ENCODE measurements at places on chromosomes 3 and 15.
A peak's percentile ranks its signal among the peaks of the same experiment; 100 is the strongest.

- peak; percentile 34 for DNase-seq
These were observed 90.6 kb upstream of the AKAP13 start for GRCh38 chr15:85289677-85290365.

- no peak for DNase-seq
These were observed 3.9 kb downstream of the HHLA2 start for GRCh38 chr3:108300103-108300849.

- no peak for DNase-seq
These were observed 1186.7 kb upstream of the EPHA6 start for GRCh38 chr3:95627697-95628096.

DNA sequence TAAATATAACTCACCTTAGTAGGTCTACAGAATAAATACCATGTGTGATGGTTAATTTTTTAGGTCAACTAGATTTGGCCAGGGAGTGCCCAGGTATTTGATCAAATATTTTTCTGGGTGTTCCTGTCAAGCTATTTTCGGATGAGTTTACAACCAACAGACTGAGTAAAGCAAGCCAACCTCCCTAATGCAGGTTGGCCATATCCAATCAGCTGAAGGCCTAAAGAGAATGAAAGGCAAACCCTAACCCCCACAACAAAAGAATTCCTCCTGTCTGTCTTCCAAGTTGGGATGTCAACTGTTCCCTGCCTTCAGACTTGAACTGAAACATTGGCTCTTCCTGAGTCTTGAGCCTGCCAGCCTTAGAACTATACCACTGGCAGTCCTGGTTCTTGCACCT is 28.6 kb downstream of the TASOR start:
- no peak for DNase-seq

GRCh38 chr3:122263974-122264588 is 61.0 kb upstream of the CSTA start:
- no peak for DNase-seq

- DNase-seq: no peak
These were observed 77.2 kb downstream of the ATG7 start for GRCh38 chr3:11349446-11349845.

GRCh38 chr15:32869776-32870175 is 152.0 kb downstream of the GREM1 start:
- DNase-seq: no peak

DNA sequence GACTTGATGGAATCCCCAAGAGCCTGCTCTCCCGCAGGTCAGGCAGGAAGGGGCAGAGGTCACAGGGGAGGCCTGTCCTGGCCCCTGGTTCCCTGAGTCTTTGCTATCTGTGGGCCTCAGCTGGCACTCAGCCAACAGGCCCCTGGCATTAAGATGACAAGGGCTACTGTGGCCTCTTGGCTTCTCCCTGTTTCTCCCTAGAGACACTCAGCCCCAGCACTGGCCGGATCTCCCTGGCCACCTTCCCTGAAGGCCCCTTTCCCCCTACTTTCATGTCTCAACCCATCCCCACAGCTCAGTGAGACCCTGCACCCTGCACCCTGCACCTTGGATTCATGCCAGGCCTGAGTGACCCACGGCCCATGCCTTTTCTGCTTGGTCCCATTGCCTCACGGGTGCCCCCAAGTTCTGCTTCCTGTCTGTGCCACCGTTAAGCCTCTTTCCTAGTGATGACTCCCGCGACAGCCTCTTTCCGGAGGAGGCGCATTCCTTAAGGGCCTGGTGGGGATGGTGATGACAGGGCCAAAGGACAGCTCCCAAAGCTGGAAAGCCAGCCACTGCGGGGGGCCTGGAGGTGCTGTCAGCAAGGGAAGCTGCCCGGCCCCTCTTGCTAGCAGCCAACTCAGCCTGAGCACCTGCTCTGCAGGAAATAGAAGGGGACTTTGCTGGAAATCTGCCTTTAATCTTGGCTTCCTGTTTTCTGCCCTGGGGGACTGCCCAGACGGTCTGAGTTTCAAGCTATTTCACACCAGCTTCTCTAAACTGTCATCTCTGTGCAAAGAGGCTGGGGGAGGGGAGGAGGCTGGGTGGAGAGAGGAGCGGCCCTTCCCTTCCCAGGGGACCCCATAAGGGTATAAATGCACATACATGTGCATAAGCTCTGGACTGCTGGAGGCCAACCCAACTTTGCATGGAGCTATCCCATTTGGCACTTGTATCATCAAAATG is 4.8 kb upstream of the CSK start:
- no peak for DNase-seq

DNA sequence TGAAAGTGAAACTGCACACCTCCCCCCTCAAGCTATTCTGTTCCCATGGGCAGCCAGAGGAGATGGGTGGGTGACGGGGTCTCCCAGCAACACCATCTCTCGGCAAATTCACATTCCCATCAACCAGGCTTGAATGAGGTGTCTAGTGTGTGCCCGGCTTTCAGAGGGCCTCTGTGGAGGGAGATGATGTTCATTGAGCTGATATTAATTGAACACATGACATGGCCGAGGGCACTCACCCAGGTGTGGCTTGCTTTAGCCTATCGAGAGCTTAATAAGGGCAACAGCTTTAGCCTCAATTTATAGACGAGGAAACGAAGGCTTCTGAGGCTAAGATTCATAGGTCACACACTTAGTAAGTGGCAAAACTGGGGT is 288.0 kb downstream of the UACA start:
- no peak for DNase-seq

GRCh38 chr15:68464448-68465090 is 32.6 kb upstream of the ITGA11 start:
- peak; percentile 52 for DNase-seq

DNA sequence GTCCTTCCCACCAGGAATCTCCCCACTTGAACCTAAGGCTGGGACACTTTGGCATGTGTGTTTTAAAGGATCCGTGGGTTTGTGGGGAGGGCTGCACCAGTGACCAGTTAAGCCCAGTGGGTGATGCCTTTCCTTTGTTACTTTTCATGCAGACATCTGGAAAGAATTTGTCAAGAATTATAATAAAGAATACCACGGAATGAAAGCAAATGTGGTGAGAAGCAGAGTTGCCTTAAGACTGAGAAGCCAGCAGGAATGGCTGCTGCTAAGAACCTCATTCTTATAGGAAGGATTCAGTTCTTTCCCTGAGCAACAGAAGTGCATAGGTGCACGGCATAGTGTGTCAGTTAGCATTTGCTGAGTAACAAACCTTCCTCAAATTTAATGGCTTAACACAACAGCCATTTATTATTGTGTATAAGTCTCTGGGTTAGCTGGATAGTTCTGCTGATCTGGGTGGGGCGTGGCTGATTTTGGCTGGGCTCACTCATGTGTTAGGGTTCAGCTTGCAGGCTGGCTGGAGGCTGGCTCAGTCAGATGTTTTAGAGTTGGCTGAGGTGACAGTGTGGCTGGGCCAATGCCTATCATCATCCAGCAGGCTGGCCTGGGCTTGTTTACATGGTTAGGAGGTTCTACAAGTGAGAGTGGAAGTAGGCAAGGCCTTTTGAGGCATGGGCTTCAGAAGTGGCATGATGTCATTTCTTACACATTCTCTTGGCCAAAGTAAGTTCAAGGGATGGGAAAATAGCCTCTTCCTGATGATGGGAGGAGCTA is 262.7 kb upstream of the CTDSPL start:
- no peak for DNase-seq

DNA sequence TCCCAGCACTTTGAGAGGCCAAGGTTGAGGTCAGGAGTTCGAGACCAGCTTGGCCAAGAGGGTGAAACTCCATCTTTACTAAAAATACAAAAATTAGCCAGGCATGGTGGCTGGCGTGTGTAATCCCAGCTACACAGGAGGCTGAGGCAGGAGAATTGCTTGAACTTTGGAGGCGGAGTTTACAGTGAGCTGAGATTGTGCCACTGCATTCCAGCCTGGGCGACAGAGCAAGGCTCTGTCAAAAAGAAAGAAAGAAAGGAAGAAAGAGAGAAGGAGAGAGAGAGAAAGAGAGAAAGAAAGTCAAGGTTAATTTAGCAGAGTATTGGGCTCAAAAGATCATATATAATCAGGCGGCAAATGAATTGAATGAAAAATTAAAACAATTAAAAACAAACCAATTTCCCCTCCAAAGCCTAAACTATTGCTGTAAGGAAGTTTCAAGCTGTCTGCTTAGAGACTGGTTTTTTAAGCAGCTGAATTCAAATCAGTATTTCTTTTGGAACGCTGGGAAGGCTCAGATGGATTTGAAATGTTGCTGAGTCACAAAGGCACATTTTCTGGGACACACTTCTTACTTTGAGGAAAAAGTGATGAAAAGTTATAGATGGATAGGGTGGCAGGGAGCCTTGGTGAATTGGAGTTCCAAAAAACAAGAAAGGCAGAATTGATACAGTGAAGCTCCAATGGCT is 81.3 kb upstream of the BHLHE40 start:
- no peak for DNase-seq

DNA sequence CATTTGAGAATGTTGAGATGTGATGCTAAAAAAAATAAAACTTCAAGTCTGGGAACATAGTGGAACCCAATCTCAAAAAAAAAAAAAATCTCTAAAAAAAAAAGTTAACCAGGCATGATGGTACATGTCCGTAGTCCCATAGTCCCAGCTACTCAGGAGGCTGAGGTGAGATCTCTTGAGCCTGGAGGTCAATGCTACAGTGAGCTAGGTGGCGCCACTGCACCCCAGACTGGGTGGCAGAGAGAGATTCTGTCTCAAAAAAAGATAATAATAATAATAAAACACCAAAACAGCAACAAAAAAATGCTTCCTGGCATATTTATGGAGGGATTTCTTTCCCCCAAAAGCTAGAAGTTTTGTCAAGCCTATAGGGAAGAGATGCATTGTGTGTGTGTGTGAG is 361.6 kb downstream of the ROBO1 start:
- no peak for DNase-seq

DNA sequence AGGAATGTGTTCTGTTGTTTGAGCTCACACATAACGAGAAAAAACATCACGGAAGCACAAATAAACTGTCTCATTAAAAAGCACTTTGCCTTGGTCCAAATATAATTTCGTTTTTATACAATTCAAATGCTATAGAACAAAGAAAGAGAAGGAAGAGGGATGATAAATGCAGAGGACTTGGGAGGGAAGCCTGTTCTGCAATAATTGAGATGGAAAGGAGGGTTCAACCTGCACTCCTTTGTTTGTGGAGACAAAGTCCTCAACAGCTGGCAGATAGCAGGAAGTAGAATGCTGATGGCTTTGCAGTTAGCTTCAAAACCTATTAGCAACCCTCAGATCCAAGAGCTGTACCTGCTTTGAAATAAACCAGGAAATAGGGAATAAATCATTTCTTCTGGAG is 1010.8 kb downstream of the FHIT start:
- no peak for DNase-seq

DNA sequence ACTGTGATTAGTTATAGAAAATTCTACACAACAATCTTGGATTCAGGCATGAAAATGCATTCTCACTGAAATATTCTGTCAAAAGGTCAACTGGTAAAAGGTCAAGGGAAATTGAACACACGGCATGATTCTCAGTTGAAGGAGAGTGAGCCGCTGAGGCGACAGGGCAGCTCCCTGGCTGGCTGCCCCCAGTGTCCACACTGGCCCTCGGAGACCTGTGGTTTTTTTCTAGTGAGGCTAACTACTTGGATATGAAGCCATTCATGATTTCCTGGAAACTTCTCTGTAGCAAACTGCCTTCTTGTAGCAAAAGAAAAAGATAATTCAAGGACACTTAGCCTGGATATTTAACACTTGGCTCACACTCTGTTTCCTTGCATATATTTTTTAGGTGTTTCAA is 37.2 kb downstream of the AADACL2 start:
- DNase-seq: peak; percentile 12

DNA sequence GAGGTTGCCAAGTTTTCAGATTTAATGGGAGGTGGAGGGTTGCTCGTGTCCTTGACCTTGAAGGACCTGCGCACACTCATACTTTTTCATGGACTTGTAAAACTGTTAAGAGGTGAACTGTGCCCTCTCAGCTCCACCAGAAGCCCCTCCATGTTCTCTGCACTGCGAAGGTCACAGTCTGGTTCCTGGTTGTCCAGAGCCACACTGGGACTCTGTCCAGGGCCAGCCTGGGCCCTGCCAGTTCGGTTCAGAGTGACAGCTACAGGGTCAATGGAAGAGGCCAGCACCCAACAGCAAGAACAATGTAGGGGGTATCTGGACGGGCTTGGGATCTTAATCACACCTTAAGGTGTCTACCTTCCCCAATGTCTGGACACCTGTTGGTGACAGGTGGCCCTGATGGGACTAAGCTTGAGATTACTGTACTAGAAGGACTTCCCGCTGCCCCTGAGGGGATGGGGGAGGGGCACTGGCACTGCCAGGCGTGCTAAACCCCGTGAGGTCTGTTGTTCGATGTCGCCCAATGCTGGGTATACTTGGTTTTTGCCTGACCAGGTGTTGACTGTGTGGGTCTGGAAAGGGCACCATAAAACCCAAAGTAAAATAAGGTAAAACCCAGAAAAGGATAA is 34.7 kb downstream of the GRK7 start:
- no peak for DNase-seq

GRCh38 chr15:79743032-79743431 is 153.8 kb downstream of the MTHFS start:
- peak; percentile 5 for DNase-seq

- no peak for DNase-seq
These were observed 142.8 kb downstream of the TGFBR2 start for GRCh38 chr3:30749230-30749629.

GRCh38 chr15:38707802-38708671 is 143.4 kb upstream of the RASGRP1 start:
- DNase-seq: peak; percentile 72

GRCh38 chr3:179179979-179180759 is 32.0 kb downstream of the PIK3CA start:
- peak; percentile 14 for DNase-seq

DNA sequence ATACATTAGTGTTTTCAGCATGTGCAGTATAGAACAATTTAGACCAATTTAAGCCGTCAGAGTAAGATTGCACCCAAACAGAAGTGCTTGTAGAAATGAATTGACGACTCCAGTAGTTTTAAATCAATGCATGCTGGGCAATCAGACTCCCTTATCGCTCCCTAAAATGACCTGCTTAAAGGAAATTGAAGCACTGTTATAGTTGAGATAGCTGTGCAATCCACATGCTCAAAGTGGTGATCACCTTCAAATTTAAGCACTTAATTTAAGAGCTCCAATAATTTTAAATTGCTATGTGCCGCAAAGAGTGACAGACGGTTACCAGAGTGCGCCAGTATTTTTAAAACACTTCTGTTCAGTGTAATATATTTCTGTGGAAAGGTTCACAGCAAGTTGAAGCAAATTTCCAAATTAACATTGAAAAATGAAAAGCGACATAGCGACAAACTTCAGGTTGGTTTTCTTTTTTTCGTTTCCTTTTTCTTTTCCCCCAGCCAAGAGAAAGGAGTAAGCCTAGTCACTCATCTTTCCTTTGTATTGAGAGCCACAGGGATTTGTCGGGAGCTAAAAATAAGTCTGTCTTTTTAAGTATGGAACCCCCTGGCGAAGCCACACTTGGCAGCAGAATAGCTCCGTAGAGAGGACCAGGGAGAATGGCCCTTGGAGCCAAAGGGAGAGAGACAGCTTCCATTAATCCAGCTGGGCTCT is 436.4 kb upstream of the RBMS3 start:
- DNase-seq: no peak

- no peak for DNase-seq
These were observed 66.0 kb downstream of the CRTC3 start for GRCh38 chr15:90595763-90596155.

DNA sequence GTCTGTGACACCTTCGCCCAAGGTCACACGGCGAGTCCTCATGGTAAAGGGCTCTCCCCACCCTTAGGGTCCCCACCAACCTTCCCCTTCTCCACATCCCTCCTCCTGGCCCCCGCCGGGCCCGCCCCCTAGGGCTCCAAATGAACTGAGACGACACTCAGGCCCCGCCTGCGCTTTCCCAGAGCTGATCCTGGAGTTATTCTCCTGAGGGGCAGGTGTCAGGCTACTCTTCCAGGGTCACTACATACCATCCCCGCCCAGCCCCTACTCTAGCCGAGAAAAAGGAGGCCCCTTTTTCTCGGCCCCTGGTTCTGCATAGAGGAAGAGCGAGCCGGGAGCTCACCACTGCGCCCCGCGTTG is 292 bp downstream of the USP4 start:
- no peak for DNase-seq
